ENCODE measurements at places on chromosomes 6 and 20. TPM values are rescaled to one million over a fixed set of nuclear protein-coding genes. Genes with fewer than 3 reads are reported as not detected.

DNA sequence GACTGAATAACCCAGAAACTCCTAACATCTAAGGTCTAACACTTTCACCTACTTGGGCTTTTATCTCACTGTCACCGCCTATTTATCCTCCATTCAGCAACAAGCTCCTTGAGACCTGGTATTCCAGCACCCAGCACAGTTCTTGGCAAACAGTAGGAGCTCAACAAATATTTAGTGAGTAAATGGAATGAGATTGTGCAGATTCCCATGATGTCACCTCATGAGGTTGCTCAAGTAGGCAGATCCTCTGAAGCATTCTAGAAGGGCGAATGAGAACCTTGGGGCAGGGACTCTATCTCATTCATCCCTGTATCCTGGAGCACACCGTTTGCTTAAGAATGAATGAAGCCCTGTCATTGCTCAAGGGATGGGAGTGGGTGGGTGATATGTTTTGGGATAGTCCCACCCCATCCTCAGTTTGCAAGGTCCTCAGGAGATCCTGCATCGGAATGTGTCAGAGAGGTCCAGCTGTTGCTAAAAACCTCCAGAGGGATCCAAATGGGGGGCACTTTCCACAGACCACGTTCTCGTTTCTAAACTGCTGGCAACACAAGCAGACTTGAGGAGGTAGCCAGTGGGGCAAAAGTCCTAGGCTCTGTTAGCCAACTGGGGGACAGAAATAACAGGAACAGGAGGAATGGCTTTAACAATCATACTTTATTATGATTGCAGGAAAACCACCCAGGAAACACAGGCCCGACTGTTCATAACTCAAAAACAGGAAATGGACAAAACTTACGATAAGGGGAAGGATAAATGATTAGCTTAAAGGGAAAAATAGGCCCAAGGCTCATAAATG, 42.0 kb downstream of the EDN1 start:
- DNase-seq, result no peak

GRCh38 chr6:45702849-45703739, 312.6 kb downstream of the CLIC5 start:
- no peak for DNase-seq

The KDM1B gene
- polyA plus RNA-seq, result 16.0 TPM

GRCh38 chr20:35571555-35571954, 29.7 kb downstream of the ERGIC3 start:
- no peak for DNase-seq

DNA sequence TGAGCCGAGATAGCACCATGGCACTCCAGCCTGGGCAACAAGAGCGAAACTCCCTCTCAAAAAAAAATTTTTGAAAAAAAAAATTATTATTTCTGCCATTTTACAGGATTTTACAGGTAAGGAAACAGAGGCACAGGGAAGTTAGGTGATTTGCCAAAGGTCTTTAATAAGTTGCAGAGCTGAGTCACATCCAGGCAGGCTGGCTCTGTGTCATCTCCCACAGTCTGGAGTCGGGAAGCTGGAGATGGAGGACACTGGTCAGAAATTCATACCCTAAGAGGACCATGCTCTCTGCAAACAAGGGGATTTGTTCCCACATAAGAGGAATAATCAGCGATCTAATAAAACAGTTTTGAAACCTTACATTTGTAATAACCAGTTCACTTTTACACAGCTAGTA, 24.1 kb downstream of the HECA start:
- DNase-seq, result no peak

GRCh38 chr6:3081960-3082359, 13.7 kb downstream of the RIPK1 start:
- no peak for DNase-seq

The XKR7 gene
- 0.12 TPM for polyA plus RNA-seq

The CTAGE9 gene
- not detected for polyA plus RNA-seq

GRCh38 chr20:23112595-23112994, 26.5 kb upstream of the CD93 start:
- no peak for DNase-seq

DNA sequence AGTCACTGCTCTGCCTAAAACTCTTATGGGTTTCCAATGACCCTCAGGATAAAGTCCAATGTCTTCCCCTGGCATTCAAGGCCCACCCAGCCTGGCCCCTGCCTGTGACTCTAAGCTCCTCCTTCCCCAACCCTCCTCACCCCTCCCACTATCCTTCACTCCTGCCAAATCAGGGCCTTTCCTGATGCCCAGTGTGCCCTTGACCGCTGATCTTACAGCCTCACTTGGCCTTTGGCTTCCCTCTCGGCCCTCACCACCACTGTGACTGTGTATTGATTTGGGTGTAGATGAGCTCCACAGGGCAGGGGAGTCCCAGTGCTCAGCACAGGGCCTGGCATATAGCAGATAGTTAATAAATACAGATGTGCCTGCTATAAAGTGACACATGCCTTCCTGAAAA, 115.7 kb downstream of the TOX2 start:
- DNase-seq, result no peak

GRCh38 chr6:99350573-99350972, 1.1 kb upstream of the FAXC start:
- no peak for DNase-seq

- no peak for DNase-seq
Observed at GRCh38 chr20:63502671-63503172, 3.8 kb upstream of the EEF1A2 start.

DNA sequence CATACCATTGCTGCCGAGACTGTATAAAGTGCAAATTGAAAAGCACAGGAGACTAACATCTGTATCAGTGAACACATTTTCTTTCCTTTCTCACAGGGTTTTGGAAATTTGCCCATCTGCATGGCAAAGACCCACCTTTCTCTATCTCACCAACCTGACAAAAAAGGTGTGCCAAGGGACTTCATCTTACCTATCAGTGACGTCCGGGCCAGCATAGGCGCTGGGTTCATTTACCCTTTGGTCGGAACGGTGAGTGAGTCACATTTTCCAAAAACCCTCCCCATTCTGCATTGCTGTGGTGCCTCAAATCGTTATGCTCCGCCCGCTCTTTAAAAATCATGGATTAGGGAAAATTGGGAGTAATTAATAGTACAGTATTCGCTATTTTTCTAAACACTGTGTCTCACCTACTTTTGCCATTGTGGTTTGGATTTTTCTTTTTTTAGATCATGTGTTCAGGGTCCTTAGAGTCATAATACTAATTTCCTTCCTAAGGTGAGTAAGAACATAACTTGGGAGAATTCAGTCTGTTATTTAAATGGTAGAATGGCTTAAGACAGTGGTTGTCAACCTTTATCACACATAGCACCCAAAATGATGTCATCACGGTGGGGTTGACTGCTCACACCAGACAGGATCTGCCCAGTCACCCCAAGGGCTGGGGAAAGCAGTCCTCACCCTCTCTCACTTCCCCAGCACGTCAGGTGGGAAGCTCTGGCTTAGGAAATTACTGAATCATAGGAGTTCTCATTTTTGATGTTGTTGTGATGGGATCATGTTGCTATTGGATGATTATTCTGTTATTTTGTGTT, 171.6 kb downstream of the MTHFD1L start:
- DNase-seq, result no peak

GRCh38 chr6:23681743-23682142, 444.3 kb upstream of the NRSN1 start:
- DNase-seq, result no peak

The TINAG gene
- not detected for polyA plus RNA-seq

The TMEM217 gene
- 0.73 TPM for polyA plus RNA-seq

The PTPN1 gene
- polyA plus RNA-seq, result 64.9 TPM

GRCh38 chr6:49563006-49563886, 12.8 kb downstream of the C6orf141 start:
- no peak for DNase-seq

The CGA gene
- not detected for polyA plus RNA-seq

- no peak for DNase-seq
Observed at GRCh38 chr6:22770054-22770453, 200.7 kb downstream of the HDGFL1 start.

DNA sequence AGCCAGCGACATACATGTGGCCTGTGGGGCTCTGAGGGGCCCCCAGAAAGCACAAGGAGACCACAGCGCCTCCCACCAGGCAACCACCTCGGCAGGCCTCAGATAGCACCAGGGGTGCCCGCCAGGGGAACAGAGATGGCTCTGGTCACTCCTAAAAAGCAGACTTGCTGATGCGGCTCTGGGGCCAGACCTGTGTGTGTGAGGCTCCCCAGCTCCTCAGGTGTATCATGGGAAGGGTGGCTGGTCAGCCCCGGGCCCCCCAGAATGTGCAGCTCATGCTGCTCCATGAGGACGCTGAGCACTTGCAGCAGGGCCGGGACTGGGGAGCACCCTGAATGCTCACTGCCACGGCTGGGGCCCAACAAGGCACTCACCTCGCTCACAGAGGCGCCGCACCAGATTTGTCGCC, 60.2 kb downstream of the PYGB start:
- DNase-seq, result no peak

- peak; percentile 87 for DNase-seq
Observed at GRCh38 chr6:142945049-142945445, at the start of gene HIVEP2. Gene HIVEP2 (minus strand): TSS chr6:142945176. CDS start chr6:142774738, 170,438 bp downstream.

- no peak for DNase-seq
Observed at GRCh38 chr6:1251198-1252155, 60.4 kb upstream of the FOXQ1 start.

DNA sequence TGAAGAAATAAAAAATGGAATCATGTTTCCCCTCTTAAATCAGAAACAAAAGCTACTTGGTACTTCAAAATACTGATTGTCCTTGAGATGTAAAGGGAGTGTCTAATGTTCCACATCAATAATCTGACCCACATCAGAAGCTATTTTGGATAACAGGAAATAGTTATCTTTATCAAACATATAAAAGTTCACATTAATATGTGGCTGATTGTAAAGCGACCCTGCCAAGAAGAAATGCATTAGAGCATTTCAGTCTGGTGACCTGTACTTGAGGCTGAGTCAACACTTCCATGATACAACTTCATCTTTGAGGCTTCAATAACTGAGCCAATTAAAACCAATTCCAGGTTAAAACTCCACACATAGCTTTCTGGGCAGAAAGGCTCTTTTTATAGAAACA, 31.8 kb downstream of the SYNE1 start:
- DNase-seq, result no peak

DNA sequence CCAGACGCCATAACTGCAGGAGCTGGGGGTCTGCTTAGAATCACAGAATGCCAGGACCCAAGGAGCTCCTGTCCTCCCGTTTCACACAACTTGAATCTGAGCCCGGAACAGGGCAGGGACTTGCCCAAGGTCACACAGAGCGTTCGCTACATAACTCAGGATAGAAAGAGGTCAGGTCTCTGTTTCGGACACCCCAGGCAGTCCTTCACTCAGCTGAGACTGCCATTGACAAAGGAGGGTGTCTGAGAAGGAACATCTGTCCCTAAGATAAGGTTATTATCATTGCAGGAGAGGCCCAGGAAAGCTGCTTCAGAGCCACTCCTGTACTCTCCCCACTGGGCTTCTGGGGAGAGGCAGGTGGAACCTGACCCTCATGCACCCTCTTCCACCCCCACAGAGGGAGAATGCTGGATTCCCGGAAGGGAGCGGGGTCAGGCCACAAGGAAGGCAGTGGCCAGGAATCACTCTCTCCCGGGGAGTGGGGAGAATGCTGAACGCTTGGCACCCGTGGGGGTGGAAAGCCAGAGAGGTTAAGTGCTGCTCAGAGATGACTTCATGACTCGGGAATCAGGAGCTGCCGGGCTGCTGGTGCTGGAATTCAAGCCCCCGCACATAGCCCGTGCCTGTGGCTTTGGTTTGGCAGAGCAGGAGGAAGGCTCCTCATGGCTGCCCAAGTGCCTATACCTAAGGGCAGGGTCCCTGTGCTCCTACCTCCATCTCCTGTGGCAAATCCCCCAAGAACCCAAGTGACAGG, 10.7 kb downstream of the SDC4 start:
- DNase-seq, result no peak

DNA sequence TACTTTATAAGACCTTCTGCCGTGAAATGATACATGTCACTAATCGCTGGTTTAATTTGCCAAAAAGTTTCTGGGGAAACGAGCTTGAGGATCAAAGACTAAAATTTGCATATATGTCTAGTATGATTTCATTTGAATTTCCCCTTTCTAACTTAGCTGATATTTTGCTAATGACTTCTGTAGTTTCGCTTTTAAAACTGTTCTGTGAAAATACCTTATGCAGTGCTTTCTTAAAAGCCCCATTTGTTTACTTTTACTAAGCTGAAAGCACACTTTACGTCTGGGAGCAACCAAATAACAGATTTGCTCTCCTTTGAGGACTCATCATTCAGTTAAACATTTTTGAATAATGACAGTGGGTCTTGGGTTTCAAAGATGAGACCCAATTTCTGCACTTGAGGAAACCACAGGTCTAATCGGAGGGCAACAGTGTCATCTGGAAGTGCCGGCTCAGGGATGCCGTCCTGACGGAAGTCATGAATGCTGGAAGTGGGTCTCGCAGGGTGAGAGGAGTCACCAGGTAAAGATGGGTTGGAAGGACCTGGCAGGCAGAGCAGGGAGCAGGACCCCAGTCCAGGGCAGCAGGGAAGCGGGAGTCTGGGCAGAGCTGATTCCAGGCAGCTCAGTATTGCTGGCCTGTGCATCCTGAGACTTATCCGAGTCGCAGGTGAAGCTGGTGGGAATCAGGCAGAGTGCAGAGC, 33.2 kb downstream of the PLEKHG1 start:
- DNase-seq, result peak; percentile 80

The PRSS16 gene
- 1.3 TPM for polyA plus RNA-seq

- no peak for DNase-seq
Observed at GRCh38 chr6:56683882-56684281, 41.2 kb upstream of the DST start.

The SLC35D3 gene
- not detected for polyA plus RNA-seq

The XRN2 gene
- 19.0 TPM for polyA plus RNA-seq

The PNLDC1 gene
- 1.3 TPM for polyA plus RNA-seq

GRCh38 chr20:24676353-24676977, 207.0 kb downstream of the SYNDIG1 start:
- DNase-seq, result no peak

The ELOVL2 gene
- polyA plus RNA-seq, result not detected

DNA sequence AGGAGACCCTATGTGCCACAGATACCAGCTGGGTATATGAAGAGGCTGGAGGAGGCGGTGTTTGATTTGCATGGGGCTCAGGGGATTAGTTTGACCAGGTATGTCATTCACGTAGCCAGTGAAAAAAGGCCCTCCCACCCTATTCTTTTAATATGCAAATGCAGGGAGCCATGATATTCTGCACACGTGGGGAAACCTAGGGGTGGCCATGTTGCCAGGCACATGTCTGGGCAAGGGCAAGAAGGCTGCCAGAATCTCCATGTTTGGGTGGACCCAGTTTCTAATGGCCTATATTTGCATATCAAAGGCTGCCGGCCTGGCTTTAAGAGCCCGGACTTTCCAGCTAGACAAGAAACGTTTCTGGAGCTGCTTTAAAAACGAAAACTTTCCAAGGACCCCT, 60.4 kb downstream of the SOX4 start:
- DNase-seq, result no peak

- no peak for DNase-seq
Observed at GRCh38 chr20:32875673-32876072, 16.9 kb downstream of the EFCAB8 start.

The TLDC2 gene
- 0.12 TPM for polyA plus RNA-seq

- DNase-seq, result no peak
Observed at GRCh38 chr6:30590509-30590908, 19.3 kb downstream of the ABCF1 start.

The CST9L gene
- not detected for polyA plus RNA-seq

All from B cell (primary cell).